ENCODE measurements at places on chromosomes 1 and 21.

GRCh38 chr1:45332346-45332720 is 5.6 kb downstream of the HPDL start:
- DNase-seq: no peak

GRCh38 chr21:36976882-36977651 is 10.6 kb upstream of the HLCS start:
- DNase-seq: no peak

DNA sequence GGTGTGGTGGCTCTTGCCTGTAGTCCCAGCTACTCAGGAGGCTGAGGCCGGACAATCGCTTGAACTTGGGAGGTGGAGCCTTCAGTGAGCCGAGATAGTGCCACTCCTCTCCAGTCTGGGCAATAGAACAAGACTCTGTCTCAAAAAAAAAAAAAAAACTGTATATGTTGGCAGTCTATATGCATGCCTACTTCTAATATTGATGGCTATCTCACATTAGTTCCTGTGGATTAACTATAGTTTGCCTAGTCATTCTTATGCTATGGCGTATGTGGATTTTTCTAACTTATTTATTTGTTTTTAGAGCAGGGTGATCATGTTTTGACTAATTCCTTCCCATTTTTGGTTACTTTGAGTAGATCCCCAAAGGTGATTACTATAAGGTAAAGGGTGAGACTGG is 9.4 kb downstream of the GSTM1 start:
- no peak for DNase-seq

GRCh38 chr1:151720974-151721787 is at the start of gene RIIAD1:
RIIAD1 (plus strand) TSS chr1:151721522; CDS start chr1:151721537, 15 bp downstream.
- DNase-seq: no peak

- peak; percentile 74 for DNase-seq
These were observed 456 bp upstream of the SMYD2 start for GRCh38 chr1:214280386-214281020.

GRCh38 chr1:96028071-96028470 is 693.5 kb upstream of the PTBP2 start:
- no peak for DNase-seq

GRCh38 chr1:82931006-82931405 is 1067.9 kb downstream of the TTLL7 start:
- no peak for DNase-seq

DNA sequence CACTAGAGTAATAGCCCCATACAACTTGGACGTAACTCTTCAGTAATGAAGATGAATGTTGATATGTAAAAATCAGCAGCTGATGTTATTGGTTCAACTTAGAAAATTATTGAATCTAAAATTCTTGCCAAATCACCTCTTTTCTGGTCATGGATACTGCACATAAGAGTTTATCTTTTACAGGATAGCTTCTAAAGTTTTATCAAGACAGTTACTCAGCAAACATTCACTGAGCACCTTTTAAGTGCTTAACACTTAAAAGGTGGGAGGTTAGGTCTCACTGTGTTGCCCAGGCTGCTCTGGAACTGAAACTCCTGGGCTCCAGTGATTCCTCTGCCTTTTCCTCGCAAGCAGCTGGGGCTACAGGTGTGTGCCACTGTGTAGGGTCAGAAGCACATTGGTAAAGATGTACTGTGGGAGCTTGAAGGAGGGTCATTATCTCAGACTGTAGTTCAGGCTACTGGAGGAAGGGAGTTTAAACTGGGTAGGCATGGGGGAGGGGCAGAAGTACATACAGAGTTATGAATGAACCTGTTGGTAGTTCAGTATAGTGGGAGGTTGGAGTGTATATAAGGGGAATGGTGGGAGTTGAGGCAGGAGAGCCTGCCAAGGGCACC is 2.0 kb downstream of the MPZL1 start:
- no peak for DNase-seq

- no peak for DNase-seq
These were observed 42.9 kb upstream of the TMCO2 start for GRCh38 chr1:40204856-40205255.

DNA sequence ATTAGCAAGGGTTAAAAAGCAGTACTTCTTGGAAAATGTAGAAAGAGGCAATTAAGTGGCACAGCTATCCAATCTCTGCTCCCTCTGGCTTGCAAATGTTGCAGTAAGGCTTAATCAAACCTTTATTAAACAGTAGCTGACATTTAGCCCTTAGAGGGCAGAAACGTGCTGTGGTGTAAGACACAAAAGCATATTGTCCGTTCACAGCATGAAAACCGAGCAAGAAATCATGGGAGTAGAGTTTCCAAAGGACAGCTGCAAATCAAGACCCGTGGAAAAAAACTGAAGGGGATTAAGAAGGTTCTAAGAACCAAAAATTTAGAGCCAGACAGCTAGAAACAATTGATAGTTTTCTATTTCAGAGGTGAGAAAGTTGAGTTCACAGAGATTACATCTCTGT is 13.1 kb downstream of the ZP4 start:
- DNase-seq: no peak

- DNase-seq: no peak
These were observed 208.7 kb downstream of the HLX start for GRCh38 chr1:221087919-221088318.

- DNase-seq: no peak
These were observed 18.6 kb downstream of the PCSK9 start for GRCh38 chr1:55057956-55058298.

- DNase-seq: no peak
These were observed 271.4 kb downstream of the FOXD2 start for GRCh38 chr1:47709019-47709871.

- peak; percentile 17 for DNase-seq
These were observed 21.0 kb downstream of the MMEL1 start for GRCh38 chr1:2611621-2612437.

- DNase-seq: no peak
These were observed 193.5 kb downstream of the GPATCH2 start for GRCh38 chr1:217437376-217437775.

- no peak for DNase-seq
These were observed 50.3 kb downstream of the DYRK1A start for GRCh38 chr21:37416914-37417313.

DNA sequence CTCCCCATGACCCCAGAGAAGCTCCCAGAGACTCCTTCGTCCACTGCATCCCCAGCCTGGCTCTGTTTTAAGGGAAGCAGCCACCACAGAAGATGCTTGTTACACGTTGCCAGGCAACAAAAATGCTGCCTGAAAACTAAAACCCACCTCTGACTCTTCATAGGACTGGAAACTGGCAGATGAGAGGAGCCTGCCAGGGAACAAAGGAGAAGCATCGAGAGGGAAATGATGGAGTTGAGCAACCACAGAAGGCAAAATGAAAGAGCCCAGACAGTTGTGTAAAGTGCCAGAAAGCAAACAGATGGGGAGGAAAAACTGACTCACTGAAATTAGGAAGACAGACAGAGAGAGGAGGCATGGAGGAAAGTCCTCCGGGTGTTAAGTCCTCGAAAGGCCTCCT is 118.4 kb downstream of the KCNN3 start:
- DNase-seq: no peak

- peak; percentile 30 for DNase-seq
These were observed 14.3 kb downstream of the MORN1 start for GRCh38 chr1:2376931-2377672.

GRCh38 chr1:56256153-56257000 is 323.0 kb downstream of the PLPP3 start:
- DNase-seq: no peak

- no peak for DNase-seq
These were observed 42.5 kb downstream of the LUZP1 start for GRCh38 chr1:23126200-23126599.

- no peak for DNase-seq
These were observed 29.6 kb downstream of the KIAA0040 start for GRCh38 chr1:175162955-175163354.

DNA sequence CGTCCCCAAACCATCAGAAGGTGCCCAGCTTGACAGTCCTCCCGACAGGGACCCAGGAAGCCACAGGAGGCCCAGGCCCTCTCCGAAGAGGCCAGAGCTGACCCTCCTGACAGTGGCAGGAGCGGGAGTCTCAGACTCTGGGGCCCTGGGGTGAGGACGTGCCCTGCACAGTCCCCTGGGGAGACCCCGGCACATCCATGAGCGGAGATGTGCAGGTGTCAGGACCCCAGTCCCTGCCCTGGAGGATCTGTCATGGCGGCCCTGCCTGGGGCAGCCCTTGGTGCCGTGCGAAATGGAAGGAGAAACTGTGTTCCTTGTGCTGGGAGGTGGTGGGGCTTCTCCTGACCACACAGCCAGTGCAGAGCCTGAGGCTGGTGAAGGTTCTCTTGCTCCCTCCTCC is 55.8 kb downstream of the OBSCN start:
- no peak for DNase-seq

DNA sequence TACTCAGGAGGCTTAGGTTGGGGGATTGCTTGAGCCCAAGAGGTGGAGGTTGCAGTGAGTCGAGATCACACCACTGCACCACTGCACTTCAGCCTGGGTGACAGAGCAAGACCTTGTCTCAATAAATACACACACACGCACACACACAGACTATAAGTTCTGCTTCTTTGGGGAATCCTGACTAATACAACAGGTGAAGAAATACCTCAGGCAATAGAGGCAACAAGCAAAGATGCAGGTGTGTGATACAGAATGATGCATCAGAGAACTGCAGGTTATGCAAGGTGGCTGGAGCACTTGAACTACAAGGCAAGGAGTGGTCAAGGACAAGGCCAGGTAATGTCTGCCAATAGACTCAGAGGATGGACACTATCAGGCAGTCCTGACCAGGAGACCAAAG is 117.6 kb upstream of the ZNF678 start:
- no peak for DNase-seq

GRCh38 chr21:38140207-38140903 is 116.4 kb upstream of the KCNJ15 start:
- peak; percentile 73 for DNase-seq

GRCh38 chr1:199724049-199724448 is 303.5 kb upstream of the NR5A2 start:
- DNase-seq: no peak

DNA sequence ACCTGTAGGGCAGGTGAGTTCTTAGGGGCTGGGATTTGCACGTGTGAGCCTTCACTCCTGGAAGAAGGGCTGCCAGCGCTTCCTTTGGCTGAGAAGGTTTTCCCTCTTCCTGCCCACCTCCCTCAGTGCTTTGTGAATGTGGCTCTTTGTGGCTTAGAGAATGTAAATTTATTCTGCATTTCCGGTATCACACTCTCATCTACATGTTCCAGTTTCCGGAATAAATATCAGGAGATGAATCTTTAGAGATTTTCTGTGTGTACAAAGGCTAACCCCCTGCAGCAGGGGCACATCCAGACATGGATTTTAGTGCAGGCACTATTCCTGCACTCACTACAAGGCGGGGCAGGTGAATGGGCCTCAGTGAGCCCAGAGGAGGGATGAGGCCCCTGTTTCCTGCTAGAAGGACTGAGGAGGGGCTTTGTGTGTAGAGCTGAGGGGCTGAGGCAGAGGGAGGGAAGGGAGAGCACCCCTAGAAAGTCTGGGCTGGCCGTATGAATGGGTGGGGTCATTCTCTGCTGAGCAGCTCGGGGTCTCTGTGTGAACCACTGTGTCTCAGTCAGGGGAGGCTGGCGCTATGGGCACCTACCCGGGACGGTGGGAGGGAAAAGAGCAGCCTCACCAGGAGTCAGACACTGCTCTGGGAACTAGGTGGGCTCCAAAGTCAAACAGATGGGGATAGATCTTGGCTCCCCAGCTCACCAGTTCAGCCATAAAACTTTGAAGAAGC is 207.5 kb downstream of the MATN1 start:
- DNase-seq: no peak

GRCh38 chr1:51842261-51842660 is 36.3 kb downstream of the NRDC start:
- no peak for DNase-seq

GRCh38 chr1:42420911-42421585 is 34.8 kb downstream of the ZMYND12 start:
- DNase-seq: no peak

DNA sequence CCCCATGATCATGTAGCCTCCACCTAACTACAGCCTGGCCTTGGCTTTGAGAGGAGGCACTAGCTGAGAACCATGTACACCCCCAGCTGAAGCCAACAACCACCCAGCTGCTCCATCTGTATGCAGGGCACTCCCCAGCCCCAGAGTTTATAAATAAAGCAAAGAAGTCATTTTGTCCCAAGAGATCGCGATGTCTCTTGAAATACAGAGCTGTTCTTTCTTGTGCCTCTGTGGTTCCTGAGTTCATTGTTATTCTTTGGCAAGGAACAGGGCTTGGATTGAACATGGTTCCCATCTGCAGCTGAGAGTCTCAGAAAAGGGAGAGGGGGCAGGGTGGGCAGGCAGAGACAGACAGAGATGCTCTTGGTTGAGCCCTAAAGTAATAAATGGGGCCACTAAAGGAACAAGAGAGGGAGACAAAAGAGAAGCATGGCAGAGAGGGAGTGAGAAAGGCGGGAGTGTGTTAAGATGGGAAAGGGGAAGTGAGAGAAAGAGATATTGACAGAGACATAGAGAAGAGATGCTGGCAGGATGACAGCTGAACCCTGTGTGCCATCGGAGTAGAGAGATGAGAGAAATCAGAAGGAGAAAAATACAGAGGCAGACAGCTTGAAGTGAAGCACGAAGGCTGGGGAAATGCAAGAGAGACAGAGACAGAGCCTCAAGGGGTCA is 63.3 kb downstream of the TNR start:
- no peak for DNase-seq

DNA sequence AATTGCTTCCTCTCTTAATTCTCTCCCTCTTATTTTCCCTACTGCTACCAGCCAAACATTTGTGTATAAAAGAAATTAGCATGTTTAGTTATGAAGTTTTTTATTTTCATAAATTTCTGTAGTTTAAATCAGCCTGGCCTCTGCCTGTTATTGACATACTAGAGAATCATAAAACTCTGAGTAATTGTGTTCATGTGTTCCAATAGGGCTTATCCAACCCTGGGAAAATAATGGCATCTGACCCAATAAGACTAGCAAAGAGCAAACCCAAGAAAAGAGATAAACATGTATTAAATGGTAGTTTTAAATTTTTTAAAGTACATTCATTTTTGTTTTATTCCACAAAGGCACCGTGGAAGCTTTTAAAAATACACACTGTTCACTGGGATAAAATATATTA is 404.3 kb downstream of the HLX start:
- no peak for DNase-seq

GRCh38 chr1:66168467-66168887 is 365.5 kb upstream of the SGIP1 start:
- DNase-seq: no peak

DNA sequence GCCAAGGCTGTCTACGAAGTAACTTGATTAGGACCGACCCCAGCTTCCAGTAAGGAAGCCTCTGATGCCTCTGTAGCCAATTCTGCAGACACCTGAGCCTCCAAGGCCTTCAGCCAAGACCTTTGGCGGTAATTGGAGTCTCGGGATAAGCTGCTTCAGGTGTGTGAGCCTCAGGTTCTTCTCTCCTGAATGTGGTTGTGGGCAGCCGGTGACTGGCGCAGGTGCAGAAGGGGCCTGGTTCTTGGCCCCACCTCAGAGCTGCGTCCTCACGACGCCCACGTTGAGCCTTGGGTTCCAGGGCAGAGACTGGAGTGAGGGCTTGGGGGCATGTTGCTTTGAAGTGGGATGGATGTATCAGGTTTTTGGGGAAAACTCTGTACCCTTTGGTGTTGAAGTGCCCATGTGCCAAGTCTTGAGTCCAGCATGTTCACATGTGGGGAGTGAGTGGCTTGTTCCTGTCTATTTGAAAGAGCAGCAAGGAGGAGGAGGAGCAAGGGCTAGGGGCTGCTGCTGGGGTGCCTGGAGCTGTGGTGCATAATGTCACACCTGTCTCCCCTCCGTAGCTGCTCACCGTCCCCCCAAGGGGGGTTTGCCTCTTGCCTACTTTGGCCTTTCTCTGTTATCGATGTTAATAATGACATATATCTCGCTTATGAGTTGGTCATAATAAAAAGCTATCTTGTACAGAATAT is 1.4 kb downstream of the PSEN2 start:
- no peak for DNase-seq

- peak; percentile 75 for DNase-seq
These were observed 11.1 kb upstream of the C1orf174 start for GRCh38 chr1:3910857-3911845.

Data from Right ventricle myocardium inferior (tissue), 1 donor.